Stimulated activated CD4-positive, alpha-beta T cell treated with anti-CD3 and anti-CD28 coated beads, Interleukin-1b, Interleukin-23, amount 100 ng/mL, for 48 hours (primary cell): ENCODE measurements at places on chromosomes 2 and 18.
A peak's percentile ranks its signal among the peaks of the same experiment; 100 is the strongest.

- no peak for DNase-seq
These were observed 539.6 kb downstream of the PID1 start for GRCh38 chr2:228731517-228731916.

DNA sequence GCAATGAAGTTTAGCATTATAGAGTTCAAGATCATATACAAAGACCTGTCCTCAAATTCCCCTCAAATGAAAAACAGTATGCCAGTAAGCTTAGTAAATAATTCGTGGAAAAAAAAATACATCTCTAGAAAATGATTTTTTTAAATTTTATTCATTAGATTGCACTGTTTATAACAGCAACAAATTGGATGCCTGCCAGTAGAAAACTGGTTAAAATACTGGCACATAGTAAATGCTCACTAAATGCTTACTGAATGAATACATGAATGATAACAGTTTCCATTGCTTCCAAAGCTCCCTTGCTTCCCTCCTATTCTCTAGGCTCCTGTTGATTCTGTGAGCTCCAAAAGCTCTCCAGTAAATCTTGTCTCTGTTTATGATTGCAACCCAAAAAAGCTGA is 25.5 kb upstream of the SEH1L start:
- no peak for DNase-seq

DNA sequence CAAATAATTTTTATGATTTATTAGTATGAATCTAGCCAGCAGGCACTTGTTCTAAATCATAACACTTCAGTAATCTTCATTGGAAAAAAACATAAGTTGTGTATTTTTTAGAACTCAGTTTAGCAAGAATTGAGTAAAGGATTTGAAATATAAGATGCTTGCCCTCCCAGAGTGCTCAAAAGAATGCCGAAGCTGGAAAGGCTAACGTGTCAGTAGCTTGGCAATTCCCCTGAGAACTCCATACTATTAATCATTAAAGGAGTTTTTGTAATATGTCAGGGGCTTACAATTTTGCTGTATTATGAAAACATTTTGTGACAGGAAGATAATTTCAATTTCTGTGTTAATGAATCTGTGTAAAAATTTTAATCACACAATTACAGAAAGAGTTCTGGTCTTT is 122.7 kb downstream of the GULP1 start:
- DNase-seq: no peak

DNA sequence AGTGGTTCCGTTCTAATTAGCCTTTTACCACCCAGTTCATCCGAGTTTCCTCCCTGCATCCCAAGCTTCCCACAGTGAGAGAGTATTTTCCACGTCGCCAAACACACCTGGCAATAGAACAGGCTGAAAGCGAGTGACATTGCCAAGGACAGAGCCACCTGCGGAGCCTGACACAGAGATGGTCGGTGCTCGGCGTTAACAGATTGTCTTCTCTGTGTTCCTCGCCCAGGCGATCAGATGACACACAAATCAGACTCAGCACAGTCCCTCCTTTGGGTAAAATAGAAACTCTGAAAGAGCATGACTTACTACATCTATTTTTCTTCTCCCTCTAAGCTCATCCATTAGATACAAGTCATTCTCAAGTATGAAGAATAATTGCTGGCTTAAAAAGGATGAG is 107.7 kb downstream of the CD226 start:
- no peak for DNase-seq

- no peak for DNase-seq
These were observed 21.4 kb downstream of the TNFRSF11A start for GRCh38 chr18:62346333-62347088.

GRCh38 chr2:203599509-203599908 is 64.4 kb upstream of the RAPH1 start:
- DNase-seq: no peak

GRCh38 chr2:107932979-107933378 is 53.3 kb upstream of the SLC5A7 start:
- no peak for DNase-seq

- no peak for DNase-seq
These were observed 258.8 kb downstream of the SLC8A1 start for GRCh38 chr2:40192864-40193669.

DNA sequence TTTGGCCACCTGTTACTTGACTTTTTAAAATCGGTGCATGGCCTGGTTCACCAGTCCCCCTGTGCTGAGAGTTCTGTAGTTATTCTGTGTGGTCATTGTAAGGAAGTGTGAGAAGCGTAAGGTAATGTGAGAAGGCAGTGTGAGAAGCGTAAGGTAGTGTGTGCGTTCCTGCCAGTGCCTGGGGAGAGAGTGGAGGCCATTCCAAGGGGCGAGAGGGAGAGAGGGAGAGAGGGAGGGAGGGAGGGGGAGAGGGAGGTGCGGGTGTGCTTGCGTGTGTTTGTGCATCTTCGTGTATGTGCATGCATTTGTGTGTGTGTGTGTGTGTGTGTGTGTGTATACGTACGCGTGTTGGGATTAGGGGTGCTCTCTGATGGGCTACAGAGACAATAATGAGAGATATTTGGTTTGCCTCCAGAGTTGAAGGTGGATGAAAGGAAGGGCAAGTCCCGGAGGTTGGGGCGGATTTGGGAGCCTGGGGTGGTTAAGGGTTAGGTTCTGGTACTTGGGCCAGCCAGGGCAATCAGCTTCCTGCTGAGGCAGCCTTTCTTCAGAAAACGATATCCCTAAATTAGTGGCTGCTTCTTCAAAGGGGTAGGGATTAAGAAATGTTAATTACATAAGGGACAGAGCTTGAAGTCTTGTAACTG is 53.7 kb downstream of the SGPP2 start:
- DNase-seq: no peak

DNA sequence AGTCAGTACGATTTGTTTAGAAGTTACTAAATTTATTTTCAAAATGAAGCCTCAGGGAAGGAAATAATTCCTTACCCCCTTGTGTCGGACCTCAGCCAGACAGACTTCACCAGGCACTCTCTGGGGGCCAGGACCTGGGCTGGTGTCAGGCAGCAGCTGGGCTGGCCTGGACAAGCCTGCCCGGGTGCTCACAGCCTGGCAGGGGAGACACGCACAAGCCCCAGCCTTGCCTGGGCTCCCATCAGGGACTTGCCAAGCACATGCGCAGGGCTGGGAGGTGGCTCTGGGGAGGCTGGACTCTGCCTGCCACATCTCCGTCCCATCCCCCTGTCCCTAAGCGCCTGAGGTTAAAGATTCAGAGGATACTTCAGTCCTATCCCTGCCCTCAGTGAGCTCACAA is 56.8 kb upstream of the HS6ST1 start:
- DNase-seq: no peak

GRCh38 chr2:56314796-56315195 is 131.0 kb downstream of the CCDC85A start:
- no peak for DNase-seq

GRCh38 chr2:195406886-195407603 is 250.0 kb upstream of the SLC39A10 start:
- DNase-seq: no peak

DNA sequence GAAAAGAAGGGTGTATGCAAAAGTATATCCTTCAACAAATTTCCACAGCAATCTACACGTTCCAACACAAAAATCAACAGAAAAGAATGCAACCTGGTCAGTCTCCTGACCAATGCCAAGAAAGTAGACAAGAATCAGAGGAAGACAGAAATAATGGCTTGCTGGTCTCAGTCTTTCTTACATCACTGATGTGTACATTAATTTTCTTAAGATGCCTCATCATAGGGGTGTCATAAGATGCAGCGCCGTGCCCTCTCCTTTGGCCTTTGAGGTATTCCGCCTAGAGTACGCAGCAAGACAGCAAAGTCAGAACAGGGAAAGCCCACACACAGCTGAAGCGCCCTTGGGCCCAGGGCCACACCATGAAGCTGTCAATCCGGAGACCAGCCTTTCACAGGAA is 112.9 kb downstream of the RIF1 start:
- DNase-seq: no peak

DNA sequence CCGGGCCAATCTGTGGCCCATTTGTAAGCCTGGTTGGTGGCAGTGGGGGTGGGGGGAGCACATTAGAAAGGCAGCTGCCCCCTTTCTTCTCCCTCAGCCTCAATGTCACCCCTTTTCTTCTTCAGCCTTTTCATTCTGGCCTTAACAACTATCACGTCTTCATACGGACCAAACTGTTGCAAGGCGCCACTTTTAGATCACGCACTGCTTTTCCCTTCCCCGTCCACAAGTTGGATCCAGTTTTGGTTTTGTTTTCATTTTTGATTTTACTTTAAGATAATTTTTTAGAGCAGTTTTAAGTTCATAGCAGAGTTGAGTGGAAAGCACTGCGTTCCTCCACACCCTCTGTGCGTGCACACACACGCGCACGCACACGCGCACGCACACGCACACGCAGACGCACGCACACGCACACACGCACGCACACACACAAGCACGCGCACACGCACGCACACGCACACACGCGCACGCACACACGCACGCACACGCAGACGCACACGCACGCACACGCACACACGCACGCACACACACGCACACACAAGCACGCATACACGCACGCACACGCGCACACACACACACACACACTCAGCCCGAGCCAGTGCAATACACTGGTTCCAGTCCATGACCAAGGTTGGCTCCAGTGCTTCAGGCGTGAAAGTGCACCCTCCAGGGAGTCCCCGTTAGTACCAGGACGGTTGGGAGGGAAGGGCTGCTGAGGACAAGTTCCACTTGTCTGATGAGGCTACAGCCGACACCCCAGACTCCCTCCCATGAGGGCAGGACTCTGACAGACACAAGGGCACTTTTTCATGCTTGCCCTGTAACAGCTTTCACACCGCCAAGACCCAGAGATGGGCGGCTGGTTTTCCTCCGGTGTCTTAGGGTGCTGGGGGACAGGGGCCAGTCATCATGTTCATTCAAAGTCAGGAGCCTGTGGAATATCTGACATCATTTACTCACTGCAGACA is 22.4 kb downstream of the FBLN7 start:
- DNase-seq: no peak

- no peak for DNase-seq
These were observed 56.3 kb upstream of the GULP1 start for GRCh38 chr2:188235364-188235763.

GRCh38 chr18:37321582-37322491 is 243.8 kb downstream of the CELF4 start:
- DNase-seq: no peak

DNA sequence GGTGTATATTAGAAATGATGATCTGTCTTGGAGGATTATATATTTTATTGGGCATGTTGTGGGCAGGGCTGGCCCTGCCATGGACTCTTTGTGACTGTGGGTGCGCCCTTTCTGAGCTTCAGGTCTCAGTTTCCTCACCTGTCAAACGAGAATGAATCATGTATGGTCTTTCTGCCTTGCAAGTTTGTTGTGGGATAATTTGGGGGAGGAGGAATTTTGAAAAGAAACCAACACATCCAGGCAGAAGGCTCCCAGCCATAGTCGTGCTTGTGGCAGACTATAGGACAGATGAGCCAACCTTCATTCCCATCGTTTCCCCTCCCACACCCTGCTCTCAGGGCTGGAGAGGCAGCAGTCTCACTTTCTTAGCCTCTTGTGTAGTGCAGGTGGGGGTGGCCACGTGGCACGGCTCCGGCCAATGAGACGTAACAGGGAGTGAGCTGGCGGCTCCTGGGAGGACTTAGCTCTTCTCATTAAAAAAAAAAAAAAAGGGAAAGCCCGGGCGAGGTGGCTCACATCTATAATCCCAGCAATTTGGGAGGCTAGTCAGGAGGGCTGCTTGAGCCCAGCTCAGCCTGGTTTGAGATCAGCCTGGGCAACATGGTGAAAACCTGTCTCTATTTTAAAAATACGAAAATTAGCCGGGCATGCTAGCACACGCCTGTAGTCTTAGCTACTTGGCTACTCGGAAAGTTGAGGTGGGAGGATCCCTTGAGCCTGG is 63.1 kb downstream of the RHOB start:
- no peak for DNase-seq

DNA sequence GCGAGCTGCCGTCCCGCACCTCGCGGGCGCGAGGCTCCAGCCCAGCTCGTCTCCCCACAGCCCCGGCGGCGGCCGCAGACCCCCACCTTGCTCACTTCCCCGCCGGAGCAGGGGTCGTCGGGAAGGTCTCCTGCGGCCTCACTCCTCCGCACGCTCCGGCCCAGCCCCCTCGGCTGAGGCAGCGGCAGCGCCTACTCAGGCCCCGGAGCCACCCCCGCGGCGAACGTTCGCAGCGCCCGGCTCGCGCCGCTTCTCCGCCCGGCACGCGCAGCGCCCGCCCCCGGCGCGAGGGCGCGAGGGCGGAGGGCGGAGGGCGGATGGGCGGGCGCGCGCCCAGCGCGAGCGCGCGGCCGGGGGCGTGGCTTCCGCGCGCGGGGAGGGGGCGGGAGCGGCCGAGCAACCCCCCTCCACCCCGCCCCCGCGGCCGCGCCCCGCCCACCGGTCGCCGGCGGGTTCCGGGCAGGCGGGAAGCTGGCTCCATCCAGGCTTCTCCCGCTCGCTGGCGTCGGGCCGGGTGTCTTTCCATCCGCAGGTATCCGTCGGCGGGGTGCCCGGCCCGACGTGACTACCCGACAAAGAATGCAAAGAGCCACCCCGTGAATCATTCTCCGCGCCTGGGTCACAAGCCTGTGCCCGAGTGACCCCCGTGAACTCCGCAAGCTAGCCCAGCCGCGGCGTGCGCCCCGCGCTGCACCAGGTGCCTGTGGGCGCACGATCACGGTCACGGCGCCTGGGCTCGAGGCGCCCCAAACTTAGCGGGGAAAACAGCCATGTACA is at the start of gene DTNB:
Gene DTNB (minus strand): TSS at position 278 of the 777 bp plus-strand sequence. CDS start 20,917 bp downstream, outside the sequence.
- DNase-seq: peak; percentile 68

- DNase-seq: no peak
These were observed 477.2 kb upstream of the VRK2 start for GRCh38 chr2:57569396-57569795.

GRCh38 chr2:205836477-205837221 is 154.3 kb downstream of the NRP2 start:
- DNase-seq: no peak

DNA sequence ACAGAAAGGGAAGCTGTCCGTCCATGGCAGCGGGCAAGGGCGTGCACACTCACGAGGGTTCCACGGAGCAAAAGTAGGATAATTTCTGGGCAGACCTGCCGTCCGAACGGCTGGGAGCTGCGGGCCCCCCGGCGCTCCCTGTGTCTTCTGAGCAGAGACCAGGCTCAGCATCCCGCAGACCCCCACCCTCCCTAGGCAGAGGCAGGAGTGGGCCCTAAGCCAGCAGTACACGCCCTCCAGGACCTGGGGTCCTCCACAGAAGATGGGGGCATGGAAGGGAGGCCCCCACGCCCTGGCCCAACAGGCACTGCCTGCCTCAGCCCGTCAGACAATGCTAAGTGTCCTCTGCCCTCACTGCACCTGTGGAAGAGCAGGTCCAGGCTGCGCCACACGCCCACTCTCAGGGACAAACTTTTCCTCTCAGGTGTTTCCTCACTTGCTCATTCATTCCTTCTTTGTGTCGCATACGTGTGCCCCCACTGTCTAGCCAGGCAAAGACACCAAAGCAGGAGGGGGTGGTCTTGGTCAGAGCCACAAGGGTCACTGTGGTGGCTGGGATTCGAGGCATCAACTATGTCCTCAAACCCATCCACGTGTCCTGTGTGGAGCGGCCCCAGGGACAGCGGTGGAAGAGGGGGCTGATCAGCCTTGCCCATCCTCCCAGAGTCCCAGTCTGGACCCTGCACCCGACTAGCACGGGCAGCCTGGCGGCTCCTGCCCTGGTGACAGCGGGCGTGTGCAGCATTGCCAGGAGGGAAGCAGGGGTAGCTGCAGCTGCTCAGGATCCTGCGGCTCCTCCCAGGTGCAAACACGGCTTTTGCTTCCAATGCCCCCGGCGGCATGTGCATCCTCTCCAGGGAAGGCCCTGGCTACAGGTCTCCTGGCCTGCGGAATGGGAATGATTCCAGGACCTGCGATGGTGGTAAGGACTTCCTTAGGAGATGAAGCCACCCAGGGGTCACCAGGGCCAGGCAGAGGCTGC is 2.4 kb upstream of the GPC1 start:
- peak; percentile 1 for DNase-seq

GRCh38 chr18:26405190-26405801 is 143.1 kb downstream of the KCTD1 start:
- DNase-seq: no peak
